Activated CD4-positive, CD25-positive, alpha-beta regulatory T cell (primary cell): ENCODE measurements at places on chromosomes 7 and 10.

DNA sequence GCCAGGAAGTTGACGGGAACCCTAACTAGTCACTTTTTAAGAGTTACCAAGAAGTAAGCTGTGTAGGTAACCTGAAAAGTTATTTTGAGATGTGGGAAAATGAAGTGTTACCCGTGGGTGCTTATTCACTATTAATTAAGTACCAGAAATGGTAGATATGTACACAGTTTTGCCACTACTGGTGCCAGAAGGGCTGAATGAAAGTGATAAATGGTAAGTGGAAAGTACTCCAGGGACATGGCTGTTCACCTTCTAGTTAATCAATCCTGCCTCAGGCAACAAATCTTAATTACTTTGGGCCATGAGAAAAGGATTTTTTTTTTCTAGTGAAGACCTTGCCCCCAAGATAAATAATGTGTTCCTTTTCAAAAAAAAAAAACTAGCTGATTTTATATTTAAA, 15.8 kb downstream of the NET1 start:
- no peak for DNase-seq

GRCh38 chr7:123060446-123060845, 64.9 kb upstream of the TAS2R16 start:
- no peak for DNase-seq

DNA sequence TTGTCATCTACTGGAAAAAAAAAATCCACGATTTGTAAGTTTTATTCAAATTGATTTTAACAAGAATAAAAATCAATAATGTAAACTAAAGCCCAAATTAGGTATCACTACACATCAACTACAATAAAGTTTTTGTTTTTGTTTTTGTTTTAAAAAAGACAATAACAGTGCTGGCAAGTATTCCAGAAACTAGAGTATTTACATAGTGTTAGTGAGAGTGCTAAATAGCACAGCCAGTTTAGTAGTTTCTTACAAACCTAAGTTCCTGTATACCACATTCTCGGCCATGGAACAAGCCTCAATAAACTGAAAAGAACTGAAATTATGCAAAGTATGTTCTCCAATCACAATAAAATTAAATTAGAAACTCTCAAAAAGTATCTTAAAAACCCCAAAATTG, 8.1 kb downstream of the ARHGAP12 start:
- DNase-seq, result no peak

DNA sequence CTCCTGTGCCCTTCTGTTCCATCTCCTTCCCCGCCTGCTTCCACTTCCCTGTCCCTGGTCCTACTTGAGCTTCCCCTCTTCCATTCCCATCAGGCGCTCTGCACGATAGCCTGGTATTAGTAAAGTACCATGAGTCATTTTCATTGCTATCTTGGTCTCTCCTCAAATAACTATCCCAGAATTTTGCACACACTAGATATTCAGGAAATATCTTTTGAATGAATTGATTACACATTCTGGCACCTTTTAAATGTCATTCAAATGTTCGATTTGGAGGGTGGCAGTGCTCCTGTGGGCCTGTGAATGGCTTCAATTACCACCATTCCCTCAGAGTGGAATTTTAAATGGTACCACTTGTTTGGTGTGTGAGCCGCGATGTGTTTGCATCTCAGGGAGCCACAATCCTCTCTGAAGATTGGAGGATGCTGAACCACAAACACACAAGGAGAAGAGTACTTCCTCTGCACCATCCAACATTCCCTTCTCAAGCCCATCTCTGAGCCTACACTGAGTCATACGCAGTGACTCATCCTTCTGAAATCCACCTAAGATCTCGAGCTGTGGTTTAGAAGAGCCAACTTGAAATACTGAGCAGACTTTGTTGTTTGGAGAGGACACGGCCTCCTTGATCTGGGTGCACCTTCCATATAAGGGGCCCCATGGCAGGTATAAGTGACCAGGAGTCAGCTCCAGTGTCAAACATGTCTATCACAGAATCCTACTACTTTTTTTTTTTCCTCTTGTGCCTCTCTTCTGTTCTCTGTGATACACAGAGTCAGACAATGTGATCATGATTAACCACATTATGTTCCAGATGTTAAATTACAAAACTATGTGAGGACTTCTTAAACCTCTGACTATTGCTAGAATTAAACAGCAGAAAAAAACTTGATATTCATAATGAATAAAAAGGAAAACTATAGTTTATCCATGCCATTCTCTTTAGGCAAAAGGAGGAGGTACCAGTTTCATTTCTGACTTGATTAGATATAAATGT, 81.9 kb downstream of the BMPER start:
- no peak for DNase-seq

DNA sequence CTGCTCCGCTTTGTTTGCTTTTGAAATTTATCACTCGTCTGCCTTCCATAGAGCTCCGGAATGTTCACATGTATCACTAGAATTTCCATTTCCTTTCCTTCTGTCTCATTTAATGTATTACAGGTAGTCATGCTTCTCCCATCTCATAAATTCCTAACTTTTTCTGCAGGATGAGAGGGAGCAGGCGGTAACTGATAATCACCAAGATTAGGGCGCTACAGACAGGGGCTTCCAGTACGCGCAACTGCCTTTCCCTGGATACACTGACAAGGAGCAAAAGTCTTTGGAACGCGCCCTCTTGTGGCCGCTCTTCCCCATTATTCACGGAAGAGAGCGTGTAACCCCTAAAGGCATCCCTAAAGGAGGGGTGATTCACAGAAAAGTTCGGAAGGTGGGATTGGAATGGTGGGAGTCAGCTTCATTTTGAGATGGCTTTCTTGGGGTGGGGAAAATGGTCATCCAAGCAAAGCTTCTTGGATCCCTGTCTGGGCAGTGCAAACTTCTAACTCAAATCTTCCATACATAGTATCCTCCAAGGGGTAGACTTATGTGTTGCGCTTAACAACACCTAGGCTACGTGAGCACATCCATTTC, 6.5 kb downstream of the INHBA start:
- DNase-seq, result no peak

DNA sequence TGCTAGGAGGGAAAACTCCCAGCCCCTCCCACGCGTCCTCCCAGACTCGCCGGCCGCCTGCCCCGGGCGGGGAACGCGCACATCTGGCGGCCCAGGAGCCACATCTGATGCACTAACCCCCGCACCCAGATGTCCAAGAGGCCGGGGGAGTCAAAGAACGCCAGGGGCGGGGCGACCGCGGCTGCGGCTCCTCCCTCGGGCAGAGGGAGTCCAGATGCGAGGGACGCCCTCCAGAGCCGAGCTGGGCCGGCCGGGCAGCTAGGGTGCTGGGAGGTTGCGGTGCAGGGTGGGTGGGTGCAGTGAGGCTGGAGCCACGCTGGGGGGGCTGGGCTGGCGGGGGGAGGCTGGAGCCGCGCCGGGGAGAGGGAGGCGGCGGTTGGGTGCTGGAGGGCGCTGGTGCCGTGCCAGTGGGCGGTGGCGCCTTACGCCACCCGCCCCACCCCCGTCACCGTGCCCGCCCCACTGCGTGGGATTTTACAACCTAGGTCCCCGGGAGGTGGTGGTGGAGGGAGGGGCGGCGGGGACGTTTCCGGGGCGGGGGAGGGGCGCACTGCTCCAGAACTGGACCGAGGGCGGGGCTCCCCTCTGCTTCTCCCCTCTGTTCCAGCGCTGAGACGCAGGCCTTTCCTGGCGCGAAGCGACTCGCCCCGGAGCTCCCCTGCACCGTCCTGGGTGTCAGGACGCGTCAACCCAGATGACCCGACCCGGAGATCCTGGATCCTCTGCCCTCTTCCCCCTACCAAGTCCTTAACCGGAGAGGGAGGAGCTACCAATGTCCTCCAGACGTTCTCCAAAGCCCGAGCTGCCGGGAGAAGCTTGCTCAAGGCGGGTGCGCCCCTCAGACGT, 109.1 kb downstream of the REEP3 start:
- DNase-seq, result peak; percentile 41

- no peak for DNase-seq
Measured at GRCh38 chr10:34428501-34428900, 386.6 kb downstream of the PARD3 start.

GRCh38 chr10:123972481-123973401, 81.1 kb upstream of the CPXM2 start:
- no peak for DNase-seq

DNA sequence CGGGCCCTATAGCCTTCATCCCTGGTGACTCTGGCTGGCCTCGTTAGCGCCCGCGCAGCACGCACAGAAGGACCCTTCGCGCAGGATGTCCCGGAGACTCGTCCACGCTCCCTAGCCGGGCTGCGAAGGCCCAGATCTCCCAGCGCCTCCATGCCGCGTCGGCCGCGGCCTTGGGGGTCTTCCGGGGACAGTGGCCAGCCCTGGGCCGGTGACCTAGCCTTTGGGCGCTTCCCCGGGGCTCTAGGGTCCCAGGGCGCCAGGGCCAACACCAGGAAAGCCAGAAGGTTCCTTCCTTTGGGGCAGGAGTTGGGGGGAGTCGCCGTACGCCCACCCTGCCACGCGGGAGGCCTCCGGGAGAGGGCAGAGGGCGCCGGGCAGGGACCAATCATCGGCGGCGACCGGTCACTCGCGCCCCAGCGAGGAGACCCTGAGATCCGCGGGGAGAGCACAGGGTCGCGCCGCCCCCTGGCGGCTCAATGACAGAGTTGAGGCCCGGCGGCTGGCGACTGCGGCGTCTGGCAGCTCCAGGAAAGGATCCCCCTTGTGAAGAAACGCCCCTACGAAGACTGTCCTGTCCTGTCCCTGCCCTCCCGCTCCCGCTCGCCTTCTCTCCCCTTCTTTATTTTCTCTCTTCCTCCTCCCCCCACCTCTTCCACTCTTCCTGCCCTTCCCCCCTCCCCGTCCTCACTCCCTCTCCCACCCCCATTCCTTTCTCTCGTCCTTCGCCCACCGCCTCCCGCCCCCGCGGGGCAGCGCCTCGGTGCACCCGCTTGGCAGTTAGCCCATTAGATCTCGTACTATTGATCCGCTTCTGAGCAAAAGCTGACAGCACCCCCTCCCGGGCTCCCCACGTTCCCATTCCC, 62.3 kb upstream of the LBX1 start:
- peak; percentile 14 for DNase-seq

DNA sequence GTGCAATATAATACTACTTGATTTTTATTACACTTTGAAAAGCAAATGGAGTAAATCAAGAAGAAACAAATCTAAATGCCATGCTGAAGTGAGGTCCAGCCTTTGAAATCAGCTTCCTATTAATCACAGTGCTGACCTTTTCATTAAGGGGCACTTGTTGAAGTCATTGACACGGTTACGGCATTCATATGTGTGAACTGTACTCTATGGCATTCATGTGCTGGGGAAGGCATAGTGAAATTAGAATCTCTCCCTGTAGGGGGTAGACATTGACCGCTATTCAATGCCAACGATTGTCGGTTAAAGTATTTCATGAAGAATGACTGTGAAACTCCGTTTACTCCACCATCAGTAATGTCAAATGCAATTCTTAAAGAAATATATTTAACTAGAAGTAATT, 296.1 kb upstream of the SEMA3A start:
- no peak for DNase-seq

- no peak for DNase-seq
Measured at GRCh38 chr10:1119027-1119426, 62.8 kb downstream of the WDR37 start.

GRCh38 chr10:66307826-66308225, 618.0 kb upstream of the LRRTM3 start:
- no peak for DNase-seq

- DNase-seq, result no peak
Measured at GRCh38 chr10:33521062-33521461, 186.6 kb upstream of the NRP1 start.

- DNase-seq, result no peak
Measured at GRCh38 chr7:66308411-66308810, 103.3 kb downstream of the TPST1 start.

DNA sequence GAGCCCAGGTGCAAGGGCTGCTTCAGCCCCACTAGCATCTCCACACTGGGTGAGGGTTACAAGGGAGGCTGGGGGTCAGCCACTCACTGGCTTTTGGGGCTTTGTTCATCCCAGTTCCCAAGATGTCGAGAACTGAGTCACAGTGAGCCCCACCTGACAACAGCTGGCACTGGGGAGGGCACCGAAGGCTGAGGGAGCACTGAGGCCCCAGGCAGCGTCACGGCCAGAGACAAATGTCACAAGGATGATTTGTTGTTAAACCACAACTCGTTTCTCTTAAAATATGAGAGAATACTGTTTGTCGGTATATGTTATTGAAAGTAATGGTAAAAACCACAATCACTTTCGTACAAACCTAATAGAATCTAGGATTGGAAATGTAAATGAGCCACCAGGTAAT, 219.9 kb downstream of the CELF2 start:
- no peak for DNase-seq

DNA sequence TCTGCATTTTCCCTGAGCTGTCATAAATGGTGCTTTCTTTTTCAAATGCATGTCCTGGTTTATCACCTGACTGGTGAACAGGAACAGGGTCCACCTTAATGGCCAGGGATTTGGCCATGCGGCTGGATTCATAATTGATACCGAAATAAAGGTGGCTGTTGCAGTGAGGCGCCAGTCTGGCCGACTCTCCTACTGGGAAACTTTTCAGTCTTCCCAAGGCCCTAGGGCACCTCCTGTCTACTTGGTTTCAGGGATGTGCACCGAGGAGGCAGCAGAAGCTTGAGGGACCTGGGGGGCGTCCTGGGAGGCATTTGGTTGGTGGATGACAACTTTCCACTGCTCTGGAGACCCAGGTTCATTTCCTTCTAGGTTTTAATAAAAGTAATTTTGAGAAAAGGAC, 46.4 kb upstream of the FIGNL1 start:
- no peak for DNase-seq

GRCh38 chr7:142616121-142616643, 133.1 kb upstream of the PRSS1 start:
- no peak for DNase-seq
